ENCODE measurements at places on chromosomes 11 and 22.

GRCh38 chr22:26516503-26516902 lies 4.2 kb upstream of the TFIP11 start:
- DNase-seq = no peak

GRCh38 chr11:72743321-72744221 lies 8.6 kb downstream of the ARAP1 start:
- no peak for DNase-seq

- no peak for DNase-seq
Measured at GRCh38 chr11:107257710-107258109, 199.9 kb downstream of the CWF19L2 start.

DNA sequence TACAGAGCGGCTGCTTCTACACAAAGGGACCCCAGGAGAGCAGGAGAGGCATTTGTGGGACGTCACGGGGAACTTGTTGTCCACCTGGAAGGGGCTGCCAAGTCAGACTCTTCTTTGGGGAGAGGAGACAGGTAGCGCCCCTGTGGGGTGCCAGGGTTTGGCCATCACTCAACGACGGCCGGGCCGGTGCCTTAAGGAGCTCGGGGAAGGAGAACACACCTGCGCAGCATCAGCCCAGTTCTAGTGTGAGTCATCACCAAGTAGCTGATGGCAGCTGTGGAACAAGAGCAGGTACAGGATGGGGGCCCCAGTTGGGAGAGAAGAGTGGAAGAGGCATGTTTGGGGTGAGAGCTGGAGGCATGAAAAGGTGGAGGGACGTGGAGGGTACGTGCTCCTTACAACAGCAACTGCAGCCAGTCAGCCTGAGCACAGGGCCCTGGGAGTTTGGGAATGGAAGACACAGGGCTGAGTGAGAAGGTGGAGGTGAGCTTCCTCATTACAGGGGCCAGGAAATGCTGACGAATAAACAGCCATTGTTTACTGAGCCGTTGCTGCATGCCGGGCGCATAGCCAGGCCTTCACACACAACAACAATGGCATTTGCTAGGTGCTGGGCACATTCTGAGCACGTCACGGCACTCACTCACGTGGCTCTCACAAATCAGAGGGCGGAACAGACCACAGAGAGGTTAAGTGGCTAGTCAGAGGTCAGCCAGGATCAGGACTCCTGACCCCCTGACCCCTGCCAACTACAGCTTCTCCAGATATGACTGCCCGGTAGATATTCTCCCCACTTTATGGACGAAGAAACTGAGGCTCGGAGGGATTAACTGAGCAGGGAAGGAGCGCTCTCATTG lies 29.1 kb upstream of the TP53I11 start:
- DNase-seq = no peak

GRCh38 chr11:84607975-84608836 lies 1018.9 kb downstream of the DLG2 start:
- peak; percentile 47 for DNase-seq

DNA sequence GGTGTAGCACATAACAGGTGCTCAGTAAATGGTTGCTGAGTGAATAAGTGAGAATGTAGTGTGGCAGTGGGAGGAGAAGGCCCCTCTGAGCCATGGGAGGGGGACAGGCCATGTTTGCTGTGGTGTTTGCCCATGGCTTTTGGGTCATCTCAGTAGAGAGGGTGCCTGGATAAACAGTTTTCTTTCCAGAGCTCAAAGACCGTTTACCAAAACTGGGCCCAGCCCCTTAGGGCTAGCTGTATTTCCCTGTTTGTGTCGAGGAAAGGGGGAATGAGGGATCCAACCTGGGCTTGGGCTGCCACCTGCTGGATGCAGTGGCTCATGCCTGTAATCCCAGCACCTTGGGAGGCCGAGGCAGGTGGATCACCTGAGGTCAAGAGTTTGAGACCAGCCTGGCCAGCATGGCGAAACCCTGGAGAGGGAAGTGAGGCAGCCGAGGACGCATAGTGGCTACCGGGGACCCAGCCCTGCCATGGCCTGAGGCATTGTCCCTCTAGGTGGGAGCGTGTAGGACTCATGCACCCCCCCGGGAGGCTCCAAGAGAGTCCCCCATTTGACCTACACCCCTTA lies 8.7 kb upstream of the LTO1 start:
- DNase-seq = no peak

- DNase-seq = no peak
Measured at GRCh38 chr22:43848366-43849171, 13.7 kb downstream of the SULT4A1 start.

DNA sequence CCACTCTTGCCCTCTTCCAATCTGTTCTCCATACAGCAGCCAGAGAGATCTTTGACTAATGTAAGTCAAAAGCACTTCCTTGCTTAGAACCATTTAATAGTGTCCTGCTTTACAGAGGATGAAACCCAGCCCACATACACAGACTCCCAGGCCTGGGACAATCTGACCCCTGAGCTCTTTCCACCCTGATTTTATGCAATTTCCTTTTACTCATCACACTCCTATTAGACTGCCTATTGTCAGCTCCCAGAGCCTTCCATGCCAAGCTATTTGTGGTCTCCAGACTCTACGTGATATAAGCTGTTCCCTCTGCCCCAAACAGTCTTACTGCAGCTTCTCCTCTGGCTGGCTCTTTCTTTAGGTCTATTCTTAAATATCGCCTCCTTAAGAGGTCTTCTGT lies 28.1 kb downstream of the ME3 start:
- no peak for DNase-seq

DNA sequence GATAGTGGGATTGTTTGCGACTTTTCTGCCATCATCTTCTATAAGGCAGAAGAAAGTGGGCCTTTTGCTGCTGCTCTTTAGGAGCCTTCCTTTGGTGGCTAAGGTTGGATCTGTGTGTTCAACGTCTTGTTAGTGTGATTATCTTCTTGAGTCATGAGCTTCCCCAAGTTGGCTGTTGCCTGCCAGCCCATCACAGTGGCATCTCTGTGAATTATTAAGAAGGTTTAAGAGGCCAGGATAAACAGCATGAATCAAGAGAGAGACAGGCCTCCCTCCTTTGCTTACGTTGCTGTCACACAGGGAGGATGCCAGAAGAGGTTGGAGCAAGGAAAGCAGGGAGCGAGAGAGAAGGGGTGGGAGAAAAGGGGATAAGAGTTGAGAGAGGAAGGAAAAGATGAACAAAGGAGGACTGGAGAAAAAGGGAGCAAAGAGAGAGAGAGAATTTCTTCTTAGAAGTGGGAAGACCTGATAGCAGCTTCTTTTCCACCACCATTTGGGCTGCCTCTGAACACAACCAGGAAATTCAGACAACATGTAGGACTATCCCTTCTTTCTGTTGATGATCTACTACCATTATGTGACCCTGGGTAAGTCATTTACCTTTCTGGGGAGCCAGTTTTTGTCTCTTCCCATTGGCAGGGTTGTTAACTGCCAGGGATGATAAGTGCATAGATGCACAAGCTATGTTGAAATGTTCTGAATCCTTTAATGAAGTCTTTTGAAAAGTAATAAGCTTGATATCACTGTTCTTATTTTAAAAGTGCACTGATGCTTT lies 126.5 kb downstream of the NAV2 start:
- no peak for DNase-seq

- no peak for DNase-seq
Measured at GRCh38 chr11:112421879-112422278, 161.2 kb upstream of the PLET1 start.

- DNase-seq = no peak
Measured at GRCh38 chr11:104291646-104292045, 127.7 kb upstream of the PDGFD start.

DNA sequence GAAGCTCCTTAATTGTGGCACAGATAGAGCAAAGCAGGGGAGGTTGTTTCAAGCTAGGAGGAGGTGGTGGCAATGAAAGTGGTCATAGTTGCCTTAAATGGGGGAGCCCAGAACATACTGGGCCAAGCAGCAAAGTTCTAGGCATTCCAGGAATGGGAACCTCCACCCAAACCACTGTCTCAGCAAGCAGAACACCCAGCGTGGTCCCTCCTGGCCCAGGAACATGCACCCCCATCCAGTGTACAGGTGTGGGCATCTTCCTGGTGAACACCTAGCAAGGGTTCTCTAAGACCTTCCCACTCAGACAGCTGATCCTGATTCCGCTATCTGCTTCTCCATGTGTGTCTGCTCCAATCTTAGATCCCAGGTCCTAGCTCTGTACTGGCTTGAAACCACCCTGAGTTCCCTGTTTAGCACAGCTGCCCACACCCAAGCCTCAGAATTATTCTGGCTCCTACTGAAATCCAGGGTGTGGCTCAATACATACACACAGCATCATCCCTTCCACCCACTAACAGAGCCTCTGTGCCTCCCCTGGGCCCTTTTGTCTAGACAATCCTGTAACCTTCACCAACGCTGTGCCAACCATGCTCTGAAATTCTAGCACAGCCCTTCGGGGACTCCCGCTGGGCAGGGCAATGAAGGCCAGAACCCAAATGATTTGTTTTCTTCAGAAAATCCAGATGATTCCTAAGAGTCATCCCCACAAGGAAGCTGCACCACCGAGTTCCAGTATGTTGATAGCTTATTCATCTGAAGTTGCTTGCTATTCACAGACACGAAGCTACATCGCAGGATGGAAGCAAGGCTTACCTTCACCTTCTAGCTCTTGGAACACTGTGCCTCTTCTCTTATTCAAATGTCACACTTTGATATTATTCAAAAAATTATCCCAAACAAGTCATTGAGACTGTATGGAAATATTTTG lies 76.6 kb downstream of the ABTB2 start:
- DNase-seq = no peak

All from gastrocnemius medialis (tissue), 4 donors.